ENCODE measurements at places on chromosomes 4 and X.

DNA sequence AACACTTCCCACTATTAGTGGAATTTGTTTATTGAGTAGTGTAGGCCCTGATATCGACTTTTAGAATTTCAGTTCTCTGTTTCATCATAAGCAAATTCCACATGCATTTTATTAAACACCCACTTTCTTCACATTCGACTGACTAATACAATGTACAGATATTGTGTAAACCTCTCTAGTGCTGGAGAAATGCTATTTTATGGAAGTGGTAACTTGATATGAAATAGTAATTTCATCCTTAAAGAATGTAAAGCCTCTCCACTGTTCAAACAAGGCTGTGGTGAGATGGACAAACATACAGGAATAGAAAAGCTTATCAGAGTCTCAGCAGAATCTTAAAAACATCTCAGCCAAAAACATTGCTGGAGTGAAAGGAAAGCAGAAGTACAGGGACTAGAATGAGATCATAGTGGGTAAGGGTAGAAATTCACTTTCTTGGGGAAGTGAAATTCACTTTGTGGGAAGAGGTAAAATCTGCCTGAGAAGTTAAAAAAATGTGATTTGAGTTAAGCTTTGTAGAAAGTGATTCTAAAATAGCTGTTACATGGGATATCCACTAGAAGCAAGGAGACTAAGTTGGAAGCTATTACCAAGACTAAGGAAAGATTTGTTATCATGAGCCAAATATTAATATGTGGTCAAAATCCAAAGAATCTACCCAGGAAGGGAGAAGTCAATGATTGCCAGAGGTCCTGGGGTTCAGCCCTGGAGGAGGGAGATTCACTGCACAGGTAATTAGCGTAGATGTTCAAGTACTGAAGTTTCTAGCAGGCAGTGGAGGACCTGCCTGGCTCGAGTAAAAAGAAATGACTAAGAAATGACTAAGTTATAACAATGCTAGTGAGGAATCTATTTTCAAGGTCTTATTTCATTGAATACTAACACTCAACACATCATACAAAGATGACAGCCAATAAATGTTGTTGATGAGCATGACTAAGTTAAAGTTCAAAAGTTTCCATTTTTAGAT, 398.3 kb upstream of the FAM47C start:
- DNase-seq = no peak

DNA sequence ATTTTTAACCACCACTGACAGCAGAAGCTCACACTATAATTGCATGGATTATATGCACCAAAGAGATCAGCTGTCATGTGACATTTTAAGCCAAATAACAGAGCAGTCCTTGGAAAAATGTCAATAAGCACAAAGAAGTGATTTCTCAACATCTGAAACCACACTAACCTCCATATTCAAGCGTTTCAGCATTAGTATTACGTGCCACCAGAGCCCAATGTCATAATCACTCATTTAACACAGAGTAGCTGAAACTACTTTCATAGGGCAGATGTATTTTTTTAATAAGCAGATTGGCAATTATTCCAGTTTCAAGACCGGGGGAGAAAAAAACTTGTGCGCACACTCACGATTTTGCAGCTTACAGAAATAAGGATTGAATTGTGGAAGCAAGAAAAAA, 76.6 kb downstream of the SH3KBP1 start:
- peak; percentile 37 for DNase-seq

- DNase-seq = peak; percentile 13
Observed at GRCh38 chr4:141395246-141395830, 174.6 kb downstream of the ZNF330 start.

DNA sequence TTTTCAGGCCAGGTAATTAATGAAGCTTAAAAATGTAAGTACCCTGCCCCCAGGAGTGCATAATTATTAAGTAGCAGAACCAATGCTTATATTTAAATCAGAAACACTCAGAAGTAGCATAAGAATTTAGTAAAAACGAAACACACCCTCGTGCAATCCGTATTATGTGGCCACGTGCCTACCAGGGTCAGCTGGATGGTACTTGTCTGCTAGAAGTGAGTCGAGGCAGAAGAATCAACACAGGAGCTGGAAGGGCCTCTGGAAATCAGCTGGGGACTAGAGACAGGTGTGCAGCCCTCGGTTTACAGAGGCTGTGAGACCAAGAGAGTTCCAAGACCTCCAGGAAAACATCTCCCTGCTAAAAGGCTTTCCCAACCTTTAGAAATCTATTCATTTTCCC, 559 bp upstream of the FAM47E start:
- no peak for DNase-seq

DNA sequence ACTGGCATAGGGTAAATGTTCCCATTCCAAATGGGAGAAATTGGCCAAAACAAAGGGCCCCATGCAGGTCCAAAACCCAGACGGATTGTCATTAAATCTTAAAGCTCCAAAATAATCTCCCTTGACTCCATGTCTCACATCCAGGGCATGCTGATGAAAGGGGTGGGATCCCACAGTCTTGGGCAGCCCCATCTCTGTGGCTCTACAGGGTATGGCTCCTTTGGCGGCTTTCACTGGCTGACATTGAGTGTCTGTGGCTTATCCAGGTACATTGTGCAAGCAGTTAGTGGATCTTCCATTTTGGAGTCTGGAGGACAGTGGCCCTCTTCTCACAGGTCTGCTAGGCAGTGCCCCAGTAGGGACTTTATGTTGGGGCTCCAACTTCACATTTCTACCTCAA, 772.9 kb upstream of the INTU start:
- no peak for DNase-seq
